ENCODE measurements at places on chromosomes 2 and 18.

DNA sequence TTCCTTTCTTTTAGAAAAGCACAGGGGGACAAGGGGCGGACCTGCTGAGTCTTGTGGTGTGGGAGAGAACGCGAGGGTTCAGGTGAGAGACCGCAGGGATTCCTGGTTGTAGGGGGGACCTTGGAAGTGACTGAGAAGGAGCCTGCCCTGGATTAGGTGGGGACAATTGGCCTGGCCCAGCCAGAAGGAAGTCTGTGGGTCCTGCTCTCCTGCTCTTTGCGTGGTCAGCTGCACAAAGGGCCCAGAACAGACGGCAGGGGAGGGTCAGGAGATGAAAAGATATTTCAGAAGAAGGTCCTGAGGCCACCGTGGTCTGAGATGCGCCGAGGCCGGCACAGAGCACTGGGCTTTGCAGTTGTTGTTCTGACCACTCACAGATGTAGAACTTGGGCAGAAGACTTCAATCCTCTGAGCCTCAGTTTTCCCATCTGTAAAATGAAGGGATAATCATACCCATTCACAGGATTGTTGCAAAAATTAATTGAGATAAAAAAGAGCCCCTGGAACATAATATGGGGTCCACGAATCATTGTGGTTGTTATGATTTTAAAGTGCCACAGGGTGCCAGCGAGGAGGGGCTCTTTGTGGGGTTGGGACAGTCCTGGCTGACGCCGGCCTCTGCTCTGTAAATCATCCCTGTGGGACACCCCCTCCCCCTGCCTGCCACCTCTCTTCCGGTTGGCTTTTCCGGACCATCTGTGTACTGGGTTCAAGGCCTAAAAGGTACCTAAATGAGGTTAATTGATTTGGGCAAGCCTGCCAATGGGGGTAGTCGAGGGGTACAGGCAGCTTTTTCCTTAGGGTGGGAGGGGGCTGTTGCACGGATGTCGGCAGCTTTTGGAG, 1.8 kb downstream of the LPIN1 start:
- no peak for DNase-seq

- no peak for DNase-seq
Measured at GRCh38 chr2:199524689-199525574, 67.2 kb upstream of the SATB2 start.

GRCh38 chr2:61704364-61704763, 149.5 kb downstream of the FAM161A start:
- DNase-seq, result no peak

GRCh38 chr18:69935319-69936190, 12.1 kb downstream of the CD226 start:
- no peak for DNase-seq

DNA sequence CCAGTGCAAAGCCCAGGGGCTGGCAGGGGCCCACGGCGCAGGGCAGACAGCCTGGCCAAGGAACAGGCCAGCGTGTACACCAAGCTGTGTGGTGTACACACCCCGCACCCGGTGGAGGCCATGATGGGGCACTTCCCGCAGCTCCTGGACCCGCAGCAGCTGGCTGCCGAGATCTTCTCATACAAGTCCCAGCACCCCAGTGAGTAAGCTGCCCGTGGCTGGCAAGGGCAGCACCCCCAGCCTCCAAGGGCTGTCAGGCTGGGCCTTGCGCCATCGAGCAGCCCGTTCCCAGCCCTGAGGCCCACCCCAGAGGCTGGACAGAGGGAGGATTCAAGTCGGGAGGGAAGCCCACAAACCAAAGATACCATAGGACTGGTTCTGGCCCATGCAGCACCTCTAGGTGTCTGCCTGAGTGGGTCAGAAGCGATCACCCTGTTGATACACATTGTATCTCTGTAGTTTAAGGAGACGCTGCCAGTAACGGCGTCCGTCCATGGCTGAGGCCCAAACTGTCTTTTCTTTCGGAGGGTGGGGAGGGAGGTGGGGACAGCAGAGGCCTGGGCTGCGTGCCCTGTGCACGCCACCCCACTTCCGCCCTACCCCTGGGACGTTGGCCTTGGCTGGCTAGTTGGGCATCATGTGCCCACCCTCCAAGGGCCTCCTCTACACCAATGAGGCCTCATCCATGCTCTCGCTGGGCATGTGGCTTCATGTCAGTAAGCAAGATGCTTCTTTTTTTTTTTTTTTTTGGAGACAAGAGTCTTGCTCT, 16.8 kb upstream of the MTERF4 start:
- no peak for DNase-seq

All from heart right ventricle (tissue), 16 donors.